ENCODE measurements at places on chromosomes 2 and 18. TPM values are rescaled to one million over a fixed set of nuclear protein-coding genes. Genes with fewer than 3 reads are reported as not detected.

The PHLPP1 gene
- 9.5 TPM for total RNA-seq

The TDRD15 gene
- total RNA-seq: not detected

The REG3A gene
- total RNA-seq: not detected

The IL36A gene
- not detected for total RNA-seq

The NAPG gene
- 28.6 TPM for total RNA-seq

The LDLRAD4 gene
- not detected for total RNA-seq

The OLA1 gene
- 161 TPM for total RNA-seq

The RUFY4 gene
- not detected for total RNA-seq

The FNDC4 gene
- 13.4 TPM for total RNA-seq

The EMILIN2 gene
- total RNA-seq: 0.42 TPM

The BARD1 gene
- 21.1 TPM for total RNA-seq

The C1QL2 gene
- total RNA-seq: not detected

The TRIM54 gene
- total RNA-seq: not detected

The UGT1A4 gene
- 0.34 TPM for total RNA-seq

The OTOS gene
- not detected for total RNA-seq

The GULP1 gene
- total RNA-seq: 11.3 TPM

The PTPRM gene
- 8.4 TPM for total RNA-seq
